ENCODE measurements at places on chromosomes 3 and 15. TPM values are rescaled to one million over a fixed set of nuclear protein-coding genes. Genes with fewer than 3 reads are reported as not detected.

DNA sequence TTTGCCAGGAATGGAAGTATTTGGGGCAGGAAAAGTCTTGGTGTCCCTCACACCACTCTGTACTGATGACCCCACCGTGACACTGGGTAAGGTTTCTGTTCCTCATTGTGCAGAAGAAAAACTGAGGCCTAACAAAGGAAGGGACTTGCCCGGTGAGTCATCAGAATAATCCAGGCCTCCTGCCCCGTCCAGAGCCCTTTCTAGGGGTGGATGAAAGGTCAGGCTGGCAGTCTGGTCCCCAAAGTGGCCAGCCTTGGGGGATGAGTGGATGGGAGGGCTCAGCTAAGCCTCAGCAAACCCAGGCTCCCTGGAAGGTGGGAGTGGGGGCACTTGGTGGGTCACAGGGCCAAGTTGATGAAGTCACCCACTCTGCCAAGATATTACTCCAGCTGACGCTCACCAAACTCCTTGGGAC is 2.3 kb upstream of the DNAH1 start:
- peak; percentile 74 for DNase-seq

DNA sequence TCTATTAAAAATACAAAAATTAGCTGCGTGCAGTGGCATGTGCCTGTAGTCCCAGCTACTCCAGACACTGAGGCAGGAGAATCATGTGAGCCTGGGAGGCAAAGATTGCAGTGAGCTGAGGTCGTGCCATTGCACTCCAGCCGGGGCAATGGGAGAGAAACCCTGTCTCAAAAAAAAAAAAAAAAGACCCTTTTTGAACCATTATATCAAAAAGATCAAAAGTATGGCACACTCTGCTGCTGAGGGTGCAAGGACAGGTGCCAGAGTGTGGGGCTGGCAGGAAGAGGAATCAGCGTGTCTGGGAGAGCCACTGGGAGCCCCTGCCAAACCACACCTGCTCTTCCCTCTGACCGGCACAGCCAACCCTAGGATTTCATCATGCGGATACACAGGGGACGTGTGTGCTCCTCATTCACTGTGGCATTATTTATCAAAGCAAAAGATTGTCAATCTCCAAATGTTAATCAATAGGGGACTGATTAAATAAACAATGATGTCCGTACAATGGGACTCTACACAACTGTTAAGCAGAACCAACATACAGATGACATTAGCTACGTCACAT is 147.3 kb upstream of the TLE3 start:
- no peak for DNase-seq

GRCh38 chr3:157065201-157065600 is 94.7 kb downstream of the CCNL1 start:
- no peak for DNase-seq

DNA sequence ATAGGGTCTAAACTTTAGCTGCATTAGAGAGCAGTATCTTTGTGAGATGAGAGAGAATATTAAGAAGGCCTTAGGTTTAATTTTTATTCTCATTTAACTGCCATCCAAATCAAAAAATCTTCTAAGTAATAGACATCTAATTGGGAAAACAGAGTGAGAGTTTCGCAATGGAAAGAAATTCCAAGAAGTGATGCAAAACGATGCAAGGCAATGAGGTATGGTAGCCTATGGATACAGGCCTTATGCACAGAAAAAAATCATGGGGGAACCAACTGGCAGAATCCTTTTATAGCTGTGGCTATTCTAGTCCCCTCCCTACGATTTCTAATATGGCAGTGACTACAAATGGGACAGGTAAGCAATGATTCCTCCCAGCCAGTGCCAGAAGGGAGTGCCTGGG is 225.9 kb downstream of the GREM1 start:
- DNase-seq, result no peak

GRCh38 chr3:158352551-158352950 is 218.4 kb upstream of the MLF1 start:
- no peak for DNase-seq

CP gene
- polyA plus RNA-seq, result 15.5 TPM

- DNase-seq, result no peak
Measured at GRCh38 chr15:37220949-37221670, 120.8 kb upstream of the MEIS2 start.

GRCh38 chr3:184211297-184211696 is 18.1 kb upstream of the VWA5B2 start:
- DNase-seq, result no peak

DNA sequence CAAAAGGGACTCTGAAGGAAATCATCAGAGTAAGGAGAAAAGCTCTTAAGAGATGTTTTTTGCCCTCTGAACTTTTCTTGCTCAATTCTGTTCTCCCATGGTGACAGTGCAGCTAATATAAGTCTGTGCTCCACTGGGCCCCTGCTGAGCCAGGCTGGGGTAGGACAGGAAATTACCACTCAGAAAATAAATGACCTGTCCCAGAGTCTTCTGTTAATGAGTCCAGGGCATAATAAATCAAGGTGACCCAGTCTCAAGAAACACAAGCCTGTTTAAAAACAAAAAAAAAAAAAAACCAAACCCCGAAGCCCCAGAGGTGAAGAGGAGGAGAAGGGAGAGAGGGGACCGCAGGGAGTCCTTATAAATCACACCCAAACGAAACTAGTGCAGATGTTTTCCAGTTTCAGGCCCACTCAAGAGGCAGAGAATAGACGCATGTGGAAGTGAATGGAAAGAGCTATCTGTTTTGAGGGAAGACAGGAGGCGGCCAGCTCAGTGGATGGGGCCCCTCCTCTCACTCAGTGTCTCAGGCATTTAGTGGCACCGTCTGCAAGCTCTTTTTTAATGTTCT is 59.8 kb upstream of the BOC start:
- DNase-seq, result no peak

DNA sequence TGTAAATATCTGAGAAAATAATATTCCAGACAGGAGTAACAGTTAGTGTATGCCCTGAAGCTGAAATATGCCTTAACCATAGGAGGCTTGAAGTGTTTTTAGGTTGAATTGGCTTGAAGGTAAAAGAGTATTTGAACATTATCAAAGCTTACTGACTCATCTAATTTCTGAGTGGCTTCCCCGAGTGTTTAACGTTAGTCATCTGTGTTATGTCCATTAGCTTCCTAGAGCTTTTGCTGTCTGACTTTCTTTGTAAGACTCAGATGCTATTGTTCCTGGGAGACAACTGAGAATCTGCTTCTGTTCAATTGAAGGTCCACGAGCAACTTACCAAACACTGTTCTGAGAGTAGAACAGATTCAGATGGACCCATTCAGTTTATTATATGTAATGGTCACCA is 656.8 kb upstream of the NECTIN3 start:
- DNase-seq, result no peak

GRCh38 chr15:42012241-42012640 is 8.6 kb downstream of the PLA2G4E start:
- no peak for DNase-seq

GRCh38 chr15:72923289-72923688 is 129.0 kb upstream of the NEO1 start:
- DNase-seq, result no peak

PLSCR5 gene
- not detected for polyA plus RNA-seq

CGNL1 gene
- polyA plus RNA-seq, result 38.1 TPM

DNA sequence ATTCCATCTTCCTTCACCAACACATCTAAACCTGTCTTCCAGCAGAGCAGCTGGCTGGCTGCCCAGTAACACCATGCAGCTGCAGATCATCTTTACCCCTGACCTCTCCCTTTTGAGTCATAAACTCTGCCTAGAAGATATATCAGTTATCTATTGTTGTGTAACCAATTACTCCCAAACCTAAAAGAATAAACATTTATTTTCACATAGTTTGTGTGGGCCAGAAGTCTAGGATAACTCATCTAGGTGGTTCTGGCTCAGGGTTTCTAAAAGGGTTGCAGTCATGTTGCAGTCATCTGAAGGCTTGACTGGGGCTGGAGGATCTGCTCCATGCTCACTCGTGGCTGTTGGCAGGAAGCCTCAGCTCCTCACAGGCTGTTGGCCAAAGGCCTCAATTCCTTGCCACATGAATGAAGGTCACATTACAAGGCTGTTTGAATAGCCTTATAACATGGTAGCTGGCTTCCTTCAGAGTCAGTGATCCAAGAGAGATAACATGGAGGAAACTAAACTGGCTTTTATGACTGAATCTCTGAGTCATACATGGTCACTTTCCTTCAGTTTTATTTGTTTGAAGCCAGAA is 92.8 kb downstream of the GOLIM4 start:
- DNase-seq, result no peak

SKOR1 gene
- 0.46 TPM for polyA plus RNA-seq

- no peak for DNase-seq
Measured at GRCh38 chr15:53472883-53473282, 286.6 kb downstream of the WDR72 start.

DNA sequence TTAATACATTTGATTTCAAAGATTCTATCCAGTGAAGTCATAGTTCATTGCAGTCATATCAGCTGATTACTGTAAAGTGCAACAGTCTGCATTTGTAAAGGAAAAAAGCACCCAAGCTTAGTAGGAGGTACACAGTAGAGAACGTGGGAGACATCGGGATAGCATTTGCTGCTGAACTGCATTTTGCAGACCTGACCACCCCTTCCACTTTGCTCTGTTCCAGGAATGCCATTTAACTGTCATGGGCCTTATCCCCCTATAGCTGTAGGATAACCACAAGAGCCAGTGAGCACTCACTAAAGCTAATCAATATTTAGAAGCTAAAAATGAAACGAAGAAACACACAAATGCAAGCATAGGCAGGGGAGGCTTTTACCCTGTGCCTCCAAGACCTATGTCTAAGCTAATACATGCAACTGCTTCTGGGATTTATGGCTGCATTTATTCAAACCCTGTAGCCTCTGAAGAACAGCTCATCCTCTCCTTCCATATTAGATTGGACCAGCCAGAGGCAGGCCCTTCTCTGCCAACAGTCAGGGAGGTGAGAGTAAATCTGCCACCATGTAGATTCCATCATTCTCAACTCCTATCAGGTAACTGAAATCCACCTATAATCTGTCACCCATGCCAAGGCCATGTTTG is 23.0 kb downstream of the TNIK start:
- no peak for DNase-seq

GRCh38 chr3:141308588-141309218 is 59.6 kb upstream of the ZBTB38 start:
- DNase-seq, result peak; percentile 70

DNA sequence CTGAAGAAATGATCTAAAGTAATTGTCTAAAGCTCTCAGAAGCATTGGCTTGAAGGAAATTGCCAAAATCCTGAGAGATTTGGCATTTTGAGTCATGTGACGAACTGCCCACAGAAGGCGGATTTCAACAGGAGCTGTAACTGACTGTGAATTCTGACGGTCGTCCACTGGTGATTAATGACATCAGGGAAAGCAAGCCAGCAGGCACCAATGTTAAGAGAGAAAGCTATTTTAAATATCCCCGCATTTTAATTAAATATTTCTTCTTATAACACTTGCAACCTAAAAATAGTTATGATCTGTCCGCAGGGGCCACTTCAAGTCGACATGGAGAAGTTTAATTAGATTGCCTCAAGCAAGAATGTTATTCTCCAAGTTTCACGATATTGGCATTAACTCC is 51.6 kb downstream of the WNT5A start:
- DNase-seq, result no peak

GRK7 gene
- polyA plus RNA-seq, result 0.19 TPM

GRCh38 chr3:59372346-59372745 is 322.5 kb upstream of the CFAP20DC start:
- DNase-seq, result no peak

GNAI2 gene
- 276 TPM for polyA plus RNA-seq

DNA sequence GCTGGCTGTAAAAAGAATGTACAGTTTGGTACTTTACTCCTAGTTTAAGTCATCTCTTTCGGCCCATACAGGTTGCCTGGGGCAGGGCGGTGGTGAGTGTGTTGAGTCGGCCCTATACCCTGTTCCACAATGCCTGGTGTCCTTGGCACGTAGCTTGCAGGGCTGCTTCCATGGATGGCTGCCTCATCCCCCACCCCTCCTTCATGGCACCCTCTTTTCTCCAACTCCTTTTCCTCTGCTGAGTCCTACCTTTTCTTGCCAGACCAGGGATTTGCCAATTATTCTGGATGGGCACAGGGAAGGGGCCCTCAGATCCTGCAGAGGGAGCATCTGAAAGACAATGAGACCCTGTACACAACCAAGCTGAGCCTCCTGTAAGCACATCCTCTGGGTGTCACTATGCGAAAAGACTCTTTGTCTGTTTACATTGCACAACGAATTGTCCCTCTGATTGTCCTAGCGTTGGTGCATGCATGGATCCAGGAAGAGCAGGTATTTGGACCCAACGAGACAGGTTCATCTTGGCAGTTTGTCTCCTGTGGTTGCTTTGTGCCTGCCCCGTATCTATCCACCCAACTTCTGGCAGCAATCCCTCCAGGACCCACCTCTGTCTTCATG is 73.6 kb upstream of the CGNL1 start:
- DNase-seq, result no peak

STIMATE gene
- 13.9 TPM for polyA plus RNA-seq

GRCh38 chr3:168812234-168812633 is 716.5 kb upstream of the GOLIM4 start:
- DNase-seq, result no peak

DNA sequence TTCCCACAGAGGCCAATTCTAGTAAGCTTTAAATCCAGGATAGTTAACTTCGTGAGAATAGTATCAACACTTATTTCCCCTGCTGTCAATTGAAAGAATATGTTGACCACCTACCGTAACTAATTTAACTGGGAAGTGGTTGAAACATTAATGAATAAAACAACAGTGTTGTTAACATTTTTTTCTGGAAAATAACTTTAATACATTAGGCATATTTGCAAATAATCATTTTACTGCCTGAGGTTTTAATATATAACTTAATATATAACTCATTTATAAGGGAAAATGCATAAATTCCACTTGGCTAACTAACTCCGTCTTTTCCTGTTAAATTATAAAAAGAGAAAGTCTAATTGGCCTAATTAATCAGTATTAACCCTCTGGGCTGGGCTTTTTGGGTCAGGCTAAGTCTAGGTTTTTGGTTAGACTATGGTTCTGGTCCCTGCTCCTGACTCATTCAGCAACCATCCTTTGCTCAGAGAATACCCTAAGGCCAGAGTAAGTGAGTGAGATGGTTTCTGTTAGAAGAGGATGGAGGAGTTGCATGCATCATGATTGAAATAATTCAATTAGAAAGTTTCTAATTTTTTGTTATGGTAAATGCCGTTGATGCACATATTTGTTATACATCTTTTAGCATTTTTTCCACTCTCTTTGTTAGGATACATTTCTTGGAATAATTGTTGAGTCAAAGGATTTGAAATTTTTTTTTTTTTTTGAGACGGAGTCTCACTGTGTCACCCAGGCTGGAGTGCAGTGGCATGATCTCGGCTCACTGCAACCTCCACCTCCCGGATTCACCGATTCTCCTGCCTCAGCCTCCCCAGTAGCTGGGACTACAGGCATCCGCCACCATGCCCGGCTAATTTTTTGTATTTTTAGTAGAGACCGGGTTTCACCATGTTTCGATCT is 10.8 kb upstream of the SKIL start:
- no peak for DNase-seq

MEGF11 gene
- polyA plus RNA-seq, result 5.1 TPM

DNA sequence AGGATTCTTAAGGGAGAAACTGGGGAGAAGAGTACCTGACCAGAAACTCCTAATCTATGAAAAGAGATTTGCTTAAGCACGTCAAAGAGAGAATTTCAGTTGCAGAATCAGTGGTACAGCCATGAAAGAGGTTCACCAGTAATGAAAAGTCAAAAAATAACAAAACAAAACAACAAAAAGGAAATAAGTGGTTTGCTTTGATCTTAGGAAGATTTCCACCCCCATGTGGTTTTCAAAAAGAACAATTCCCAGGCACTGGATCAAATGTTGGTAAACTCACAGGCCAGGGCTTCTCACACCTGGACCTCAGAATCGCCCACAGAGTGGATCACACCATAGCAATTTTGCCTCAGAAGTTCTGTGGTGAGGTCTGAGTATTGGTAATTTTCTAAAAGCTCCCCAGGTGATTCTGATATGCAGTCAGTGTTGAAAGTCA is 67.5 kb downstream of the TMEM39A start:
- no peak for DNase-seq

- no peak for DNase-seq
Measured at GRCh38 chr3:33993631-33994030, 195.2 kb downstream of the PDCD6IP start.
